ENCODE measurements at places on chromosomes 13 and 19.
A peak's percentile ranks its signal among the peaks of the same experiment; 100 is the strongest.

- DNase-seq, result no peak
These were observed 13.2 kb upstream of the UQCR11 start for GRCh38 chr19:1618157-1619093.

- peak; percentile 44 for DNase-seq
These were observed 83.9 kb downstream of the LRRC63 start for GRCh38 chr13:46295491-46296114.

- DNase-seq, result no peak
These were observed 36.6 kb upstream of the OXGR1 start for GRCh38 chr13:97030705-97031452.

DNA sequence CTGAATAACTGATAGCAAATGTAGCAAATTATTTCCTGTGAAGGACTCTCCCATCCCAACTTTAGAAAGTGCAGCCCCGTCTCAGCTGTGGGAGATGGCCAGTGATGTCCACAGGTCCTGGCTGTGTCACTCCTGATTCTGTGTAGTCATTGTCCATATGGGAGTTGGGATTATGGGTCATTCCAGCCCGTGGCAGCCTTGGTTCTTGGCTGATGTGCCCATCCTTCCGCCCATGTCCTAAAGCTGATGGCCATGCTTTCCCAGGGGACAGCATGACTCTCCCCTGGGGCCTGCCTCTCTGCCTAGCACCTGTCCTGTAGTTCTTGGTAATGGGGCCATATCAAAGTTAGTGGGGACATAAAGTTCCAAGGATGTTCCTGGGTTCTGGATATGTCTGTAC, 43.9 kb upstream of the C1QTNF9 start:
- no peak for DNase-seq

GRCh38 chr13:48410199-48410598, 2.7 kb downstream of the LPAR6 start:
- DNase-seq, result no peak

DNA sequence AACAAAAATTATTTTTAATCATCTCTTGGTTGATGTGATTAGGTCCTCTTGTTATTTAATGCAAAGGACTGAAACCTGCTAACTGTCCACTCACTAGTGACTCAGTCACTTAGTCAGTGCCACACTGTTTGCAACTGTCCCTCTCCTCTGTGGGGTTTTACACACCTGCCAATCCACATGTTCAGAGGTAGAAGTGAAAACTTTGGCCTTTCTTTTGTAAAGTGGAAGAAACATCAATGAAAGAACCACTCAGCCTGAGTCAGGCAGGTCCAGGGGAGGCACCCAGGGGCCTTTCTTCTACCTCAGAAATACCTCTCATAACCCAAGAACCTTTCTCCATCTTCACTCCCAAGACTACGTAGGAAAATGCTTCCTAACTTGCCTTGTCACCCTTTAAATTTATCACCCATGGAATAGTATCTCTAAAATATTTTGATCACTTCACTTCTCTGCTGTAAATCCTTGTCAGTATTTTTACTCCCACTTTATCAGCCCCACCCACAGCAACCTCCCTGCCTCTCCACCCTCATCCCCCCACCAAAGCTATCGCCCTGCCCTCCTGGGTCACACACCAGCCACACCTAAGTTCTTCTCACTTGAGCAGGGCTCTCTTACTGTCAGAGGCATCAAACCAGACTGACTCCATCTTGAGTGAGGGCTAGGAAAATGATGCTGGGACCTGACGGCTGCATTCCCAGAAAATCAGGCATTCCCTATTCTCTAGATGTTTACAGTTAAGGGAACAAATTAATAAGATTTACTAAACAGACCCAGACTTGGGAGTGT, 29.6 kb upstream of the EEF1AKMT1 start:
- DNase-seq, result no peak

DNA sequence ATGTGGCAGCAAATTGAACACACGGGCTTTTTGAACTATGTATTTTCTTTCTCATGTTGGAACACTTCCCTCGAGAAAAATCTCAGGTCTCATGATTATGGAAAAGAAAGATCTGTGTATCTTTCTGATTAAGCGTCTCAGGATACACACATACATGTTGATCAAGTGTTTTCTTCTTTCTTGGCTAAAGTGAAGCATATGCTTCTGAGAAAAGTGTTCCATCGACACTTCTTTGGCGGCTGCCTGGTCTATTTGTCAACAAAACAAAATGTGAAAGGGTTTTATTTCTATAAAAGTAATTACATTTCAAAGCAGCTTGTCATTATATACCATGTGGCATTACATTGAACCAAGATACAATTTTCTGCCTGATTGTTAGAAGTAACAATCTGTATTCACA, 157.5 kb downstream of the DLEU7 start:
- DNase-seq, result no peak

DNA sequence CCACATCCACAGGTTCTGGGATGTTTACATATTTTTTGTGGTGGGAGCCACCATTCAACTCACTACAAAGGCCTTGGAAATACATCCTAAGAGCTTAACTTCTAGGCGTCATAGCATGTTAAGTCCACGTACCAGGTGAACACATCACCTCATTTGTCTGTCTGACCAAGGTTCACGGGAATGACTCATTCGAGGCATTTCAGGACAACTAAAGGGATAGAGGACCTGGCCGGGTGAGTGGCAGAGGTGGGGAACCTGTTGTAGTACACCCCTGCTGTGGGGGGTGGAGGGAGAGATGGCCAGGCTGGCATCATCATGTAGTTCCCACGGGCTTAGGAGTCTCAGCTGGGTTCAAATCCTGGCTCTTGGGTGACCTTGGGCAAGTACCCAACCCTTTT, 51.5 kb downstream of the BICRA start:
- no peak for DNase-seq

- no peak for DNase-seq
These were observed 184.0 kb downstream of the KDM4B start for GRCh38 chr19:5152767-5153532.

- DNase-seq, result no peak
These were observed 6.7 kb upstream of the MYCBP2 start for GRCh38 chr13:77333594-77333993.

GRCh38 chr13:113653264-113654174, 4.5 kb downstream of the ATP4B start:
- DNase-seq, result no peak

GRCh38 chr13:46698910-46699460, 98.0 kb downstream of the ESD start:
- DNase-seq, result no peak

- DNase-seq, result no peak
These were observed 225.8 kb downstream of the OXGR1 start for GRCh38 chr13:96768524-96768923.

DNA sequence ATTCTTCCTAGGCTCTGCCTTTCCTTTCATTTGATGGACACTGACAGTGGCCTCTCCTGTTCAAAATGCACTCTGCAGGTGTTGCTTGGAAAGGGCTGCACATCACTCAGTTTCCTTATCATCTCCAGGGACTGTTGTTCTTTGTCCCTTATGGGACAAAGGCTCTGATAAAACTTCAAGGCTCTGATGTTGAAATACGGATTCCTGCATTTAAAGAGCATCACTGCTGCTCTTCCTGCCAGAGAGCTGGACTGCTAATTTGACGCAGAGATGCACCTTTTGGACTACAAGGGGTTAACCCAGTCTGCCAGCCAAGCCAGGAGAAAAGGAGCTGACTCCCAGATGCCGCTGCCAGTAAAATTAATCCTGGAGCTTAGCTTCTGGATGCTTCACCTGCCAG, 952.1 kb downstream of the DIAPH3 start:
- DNase-seq, result no peak

DNA sequence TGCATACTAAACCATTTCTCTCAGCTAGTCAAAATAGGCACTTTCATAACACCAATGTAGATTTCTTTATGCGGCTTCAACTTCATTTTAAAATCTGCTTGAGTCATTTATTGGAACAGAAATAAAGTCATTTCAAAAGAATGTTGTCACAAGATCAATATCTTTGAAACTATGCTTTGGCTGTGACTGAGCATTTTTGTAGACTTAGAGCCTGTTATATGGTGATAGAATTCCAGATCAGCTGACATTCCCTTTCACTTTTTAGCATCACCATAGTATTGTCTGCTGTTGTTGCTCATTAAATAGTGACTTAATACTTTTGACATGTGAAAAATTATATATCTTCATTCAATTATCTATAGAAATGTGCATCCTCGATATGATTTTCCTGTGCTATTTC, 279.2 kb upstream of the PRR20A start:
- DNase-seq, result no peak

DNA sequence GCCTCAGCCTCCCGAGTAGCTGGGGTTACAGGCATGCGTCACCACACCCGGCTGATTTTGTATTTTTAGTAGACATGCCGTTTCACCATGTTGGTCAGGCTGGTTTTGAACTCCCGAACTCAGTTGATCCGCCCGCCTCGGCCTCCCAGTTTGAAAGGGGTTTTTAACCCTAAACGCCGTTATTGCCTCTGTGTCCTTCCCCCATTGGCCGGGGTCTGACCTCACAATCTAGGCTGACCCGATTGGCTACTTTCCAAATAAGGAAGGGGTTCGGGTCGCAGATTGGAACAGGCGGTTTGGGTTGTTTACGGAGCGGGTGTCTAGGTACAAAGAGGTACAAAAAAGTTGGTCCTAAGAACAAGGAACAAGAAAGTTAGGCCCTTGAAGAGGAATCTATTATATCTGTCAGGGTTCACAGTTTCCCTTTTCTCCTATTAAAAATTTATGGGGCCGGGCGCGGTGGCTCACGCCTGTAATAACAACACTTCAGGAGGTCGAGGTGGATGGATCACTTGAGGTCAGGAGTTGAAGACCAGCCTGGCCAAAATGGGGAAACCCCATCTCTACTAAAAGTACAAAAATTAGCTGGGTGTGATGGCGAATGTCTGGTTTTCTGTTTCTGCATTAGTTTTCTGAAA, 1.0 kb downstream of the ZNF253 start:
- DNase-seq, result no peak

GRCh38 chr19:18062028-18062427, 24.7 kb downstream of the IL12RB1 start:
- DNase-seq, result no peak

DNA sequence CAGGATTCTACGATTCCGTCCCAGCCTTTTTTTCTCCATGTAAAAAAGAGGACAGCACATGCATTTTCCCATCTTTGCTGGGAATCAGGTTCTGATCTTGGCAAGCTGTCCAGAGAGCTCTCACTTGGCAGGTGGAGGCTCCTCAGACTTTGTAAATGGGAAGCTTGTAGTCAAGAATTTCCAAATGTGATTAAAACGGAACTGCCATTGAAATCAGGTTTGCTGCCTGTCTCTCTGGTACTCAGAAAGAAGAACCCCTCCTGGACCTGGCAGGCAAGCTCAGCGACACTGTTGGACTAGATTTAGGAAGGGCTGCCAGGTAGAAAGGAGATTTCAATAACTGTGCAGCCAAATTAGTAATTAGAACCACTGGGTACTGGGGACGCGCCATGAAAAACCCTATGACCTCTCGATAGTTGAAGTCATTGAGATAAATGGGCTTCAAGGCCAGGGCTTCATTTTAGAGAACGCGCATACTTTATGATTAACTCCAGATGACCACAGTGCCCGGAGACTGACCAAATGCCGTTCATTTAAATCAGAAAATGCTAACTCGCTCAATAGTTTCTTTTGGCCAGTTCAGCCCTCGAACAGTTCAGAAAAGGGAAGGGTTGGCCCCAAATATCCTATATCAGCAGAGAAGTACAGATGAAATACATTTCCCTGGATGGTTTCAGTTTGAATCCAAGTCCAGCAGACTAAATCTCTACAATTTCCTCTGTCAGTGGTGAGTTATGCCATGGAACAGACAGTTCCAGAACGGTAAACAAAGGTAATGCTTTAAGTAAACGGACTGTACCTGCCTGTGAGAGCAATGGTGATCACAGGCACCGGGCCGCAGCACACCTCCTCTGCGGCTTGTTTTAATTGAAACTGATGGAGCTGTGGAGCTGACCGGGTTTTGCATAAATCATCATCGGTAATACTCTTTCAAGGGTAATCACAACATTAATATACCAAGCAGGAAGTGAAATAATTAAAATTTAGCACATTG, 517.4 kb downstream of the RFC3 start:
- DNase-seq, result no peak

GRCh38 chr19:3387645-3388589, 21.5 kb downstream of the NFIC start:
- DNase-seq, result no peak

DNA sequence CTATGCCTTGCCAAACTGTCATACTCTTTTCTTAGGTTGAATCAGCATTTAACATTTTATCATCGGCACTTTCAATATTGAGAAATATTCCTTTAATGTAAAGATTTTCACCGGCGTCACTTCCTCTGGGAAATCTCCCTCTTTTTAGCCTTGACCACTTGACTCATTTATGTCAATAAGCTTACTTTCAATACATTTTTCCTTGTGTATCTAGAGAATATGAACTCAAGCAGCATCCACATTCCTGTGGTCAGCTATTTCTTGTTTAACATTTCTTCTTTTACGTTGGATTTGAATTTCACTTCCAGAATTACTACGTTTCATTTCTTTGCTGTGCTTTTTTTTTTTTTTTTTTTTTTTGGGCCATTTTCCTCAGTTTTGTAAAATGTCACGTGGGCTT, 271.2 kb upstream of the HTR2A start:
- no peak for DNase-seq

DNA sequence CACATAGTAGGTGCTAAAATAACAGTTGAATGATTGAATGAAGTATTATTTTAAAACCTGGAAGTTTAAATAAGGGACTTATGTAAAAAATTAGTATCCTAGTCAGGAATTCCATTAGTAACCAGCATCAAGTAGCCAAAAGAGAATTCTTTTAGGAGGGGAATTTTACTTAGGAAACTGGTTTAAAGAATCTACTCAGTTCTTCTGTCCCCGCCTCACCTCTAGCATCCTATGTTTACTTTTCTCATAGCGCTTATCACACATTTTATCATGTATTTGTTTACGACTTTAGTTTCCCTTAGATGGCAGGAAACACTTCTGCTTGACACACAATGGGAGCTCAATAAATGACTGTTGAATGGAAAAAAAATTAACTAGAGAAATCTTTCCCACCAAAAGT, 229.0 kb downstream of the KLF5 start:
- DNase-seq, result no peak

DNA sequence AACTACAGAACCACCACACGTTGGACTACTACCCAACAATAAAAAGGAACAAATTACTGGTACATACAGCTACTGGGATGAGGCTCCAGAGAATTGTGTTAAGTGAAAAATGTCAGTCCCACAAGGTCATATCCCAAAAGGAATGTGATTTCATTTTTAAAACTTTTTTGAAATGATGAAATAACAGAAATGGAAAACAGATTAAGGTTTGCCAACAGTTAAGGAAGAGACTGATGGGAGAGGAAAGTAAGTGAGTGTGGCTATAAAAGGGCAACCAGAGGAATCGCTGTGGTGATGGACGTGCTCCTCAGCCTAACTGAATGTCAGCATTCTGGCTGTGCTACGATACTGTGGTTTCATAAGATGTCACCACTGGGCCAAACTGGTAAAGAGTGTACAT, 512.8 kb downstream of the UQCRFS1 start:
- no peak for DNase-seq

DNA sequence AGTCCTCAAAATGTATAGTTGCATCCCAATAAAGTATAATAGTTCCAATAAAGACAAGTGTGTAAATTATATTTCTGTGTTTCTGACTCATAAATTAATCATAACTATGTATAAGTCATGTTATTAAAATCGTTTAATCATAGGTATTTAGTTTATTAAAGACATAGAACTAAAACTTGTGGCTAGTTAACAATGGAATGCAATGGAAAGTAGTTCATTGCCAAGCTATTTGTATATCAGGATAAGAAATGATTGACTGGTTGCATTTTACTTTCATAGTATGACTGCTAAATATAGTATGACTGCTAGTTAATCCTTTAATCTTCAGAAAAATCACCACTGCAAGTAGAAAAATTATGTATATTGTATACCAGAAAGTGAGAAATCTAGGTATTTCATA, 16.9 kb downstream of the COG3 start:
- DNase-seq, result no peak
